ENCODE measurements at places on chromosomes 13 and 19.

DNA sequence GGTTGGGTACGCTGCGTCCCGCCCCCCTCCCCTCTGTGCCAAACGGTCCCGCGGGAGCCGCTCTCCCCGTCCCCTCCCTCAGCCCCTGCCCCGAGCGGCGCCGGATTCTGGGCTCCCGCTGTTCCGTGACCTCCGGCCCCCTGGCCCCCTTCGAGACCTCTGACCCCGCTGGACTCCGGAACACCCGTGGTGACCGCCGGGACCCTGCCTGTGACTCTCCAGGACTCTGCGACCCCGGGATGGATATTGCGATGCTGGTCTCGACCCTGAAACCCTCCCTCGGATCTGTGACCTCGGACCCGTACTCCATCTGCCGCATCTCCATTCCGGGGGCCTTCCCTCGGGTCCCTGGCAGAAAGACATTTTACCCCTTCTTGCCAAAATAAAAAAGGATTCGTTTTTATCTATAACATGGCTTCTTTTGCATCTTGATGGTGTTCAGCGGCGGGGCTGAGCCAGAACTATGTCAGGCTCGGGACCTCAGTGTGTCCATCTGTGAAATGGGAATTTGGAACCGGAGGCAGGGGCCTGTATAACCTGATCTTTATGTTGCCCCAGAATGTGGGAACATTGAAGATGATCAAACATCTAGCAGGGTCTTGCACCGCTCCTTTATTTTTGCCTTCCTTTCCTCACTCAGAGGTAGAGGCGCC is 654 bp upstream of the MEGF8 start:
- DNase-seq, result no peak

- DNase-seq, result no peak
Observed at GRCh38 chr13:83221813-83222241, 660.4 kb downstream of the SLITRK1 start.

GRCh38 chr19:55563261-55563690 is 17.4 kb downstream of the ZNF579 start:
- no peak for DNase-seq

DNA sequence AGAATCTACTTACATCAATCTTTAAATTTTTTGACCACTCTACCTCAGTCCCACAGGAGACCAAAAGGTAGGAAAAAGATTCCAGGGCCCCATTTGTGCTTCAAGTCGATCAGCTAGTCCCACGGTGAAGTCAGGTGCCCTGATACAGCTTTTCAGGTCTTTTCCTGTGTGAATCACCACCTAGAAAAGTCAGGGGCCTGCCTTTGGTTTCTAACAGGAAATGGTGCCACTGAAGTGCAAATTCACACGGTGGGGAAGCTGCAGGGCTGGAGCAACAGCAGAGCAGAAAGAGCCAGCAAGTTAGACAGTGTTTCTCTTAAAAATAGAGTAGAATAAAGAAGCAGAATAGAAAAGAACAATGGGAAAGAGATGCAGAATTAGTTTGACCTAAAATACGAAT is 107.5 kb downstream of the KLF12 start:
- peak; percentile 77 for DNase-seq

DNA sequence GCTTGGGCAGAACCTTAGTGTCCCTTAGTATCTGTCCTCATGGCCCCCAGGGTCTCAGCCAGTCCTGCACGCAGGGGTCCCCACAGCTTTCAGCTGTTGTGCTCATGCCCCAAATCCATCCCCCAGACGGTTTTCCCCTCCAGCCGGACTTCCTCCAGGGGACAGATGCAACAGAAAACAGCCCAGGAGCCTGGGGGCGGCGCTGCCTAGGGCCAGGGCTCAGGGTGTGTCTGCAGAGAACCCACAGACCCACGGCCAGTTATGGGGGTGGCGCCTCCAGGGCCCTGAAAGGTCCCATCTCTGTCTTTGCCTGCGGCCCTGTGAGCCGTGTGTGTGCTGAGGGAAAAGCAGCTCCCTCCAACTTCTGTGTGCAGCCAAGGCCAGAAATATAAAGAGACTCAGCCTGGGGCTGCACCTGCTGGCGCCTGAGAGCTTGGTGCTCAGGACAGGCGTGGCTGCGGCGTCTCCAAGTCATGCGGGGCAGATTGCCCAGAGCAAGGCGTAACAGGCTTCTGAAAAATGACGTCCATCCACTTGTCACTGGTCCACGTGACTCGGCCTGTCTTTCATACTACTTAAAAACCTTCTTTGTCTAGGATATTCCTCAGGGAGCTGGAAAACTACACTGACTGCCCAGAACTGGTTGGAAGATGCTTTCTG is 22.1 kb upstream of the F7 start:
- DNase-seq, result no peak

GRCh38 chr13:34156841-34157365 is 339.0 kb downstream of the RFC3 start:
- peak; percentile 89 for DNase-seq

GRCh38 chr19:17951990-17952976 is 14.6 kb upstream of the KCNN1 start:
- DNase-seq, result no peak

DNA sequence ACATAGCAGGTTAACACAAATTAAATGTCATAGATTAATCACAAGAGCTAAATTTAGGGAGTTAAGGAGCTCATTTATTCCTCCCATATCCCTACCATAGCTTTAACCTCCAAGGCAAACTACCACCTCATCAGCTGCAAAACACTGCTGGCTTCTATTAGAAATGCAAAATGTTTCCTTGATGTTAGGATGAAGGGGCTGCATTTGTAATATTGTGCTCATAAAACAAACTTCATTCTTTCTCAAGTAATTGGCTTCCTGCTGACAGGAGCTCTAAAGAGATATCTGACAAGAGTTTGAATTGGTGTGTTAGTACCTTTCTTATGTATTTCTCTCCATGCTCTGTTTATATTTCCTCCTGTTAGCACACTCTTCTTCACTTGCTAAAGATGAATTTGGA is 152.1 kb downstream of the OLFM4 start:
- DNase-seq, result no peak

DNA sequence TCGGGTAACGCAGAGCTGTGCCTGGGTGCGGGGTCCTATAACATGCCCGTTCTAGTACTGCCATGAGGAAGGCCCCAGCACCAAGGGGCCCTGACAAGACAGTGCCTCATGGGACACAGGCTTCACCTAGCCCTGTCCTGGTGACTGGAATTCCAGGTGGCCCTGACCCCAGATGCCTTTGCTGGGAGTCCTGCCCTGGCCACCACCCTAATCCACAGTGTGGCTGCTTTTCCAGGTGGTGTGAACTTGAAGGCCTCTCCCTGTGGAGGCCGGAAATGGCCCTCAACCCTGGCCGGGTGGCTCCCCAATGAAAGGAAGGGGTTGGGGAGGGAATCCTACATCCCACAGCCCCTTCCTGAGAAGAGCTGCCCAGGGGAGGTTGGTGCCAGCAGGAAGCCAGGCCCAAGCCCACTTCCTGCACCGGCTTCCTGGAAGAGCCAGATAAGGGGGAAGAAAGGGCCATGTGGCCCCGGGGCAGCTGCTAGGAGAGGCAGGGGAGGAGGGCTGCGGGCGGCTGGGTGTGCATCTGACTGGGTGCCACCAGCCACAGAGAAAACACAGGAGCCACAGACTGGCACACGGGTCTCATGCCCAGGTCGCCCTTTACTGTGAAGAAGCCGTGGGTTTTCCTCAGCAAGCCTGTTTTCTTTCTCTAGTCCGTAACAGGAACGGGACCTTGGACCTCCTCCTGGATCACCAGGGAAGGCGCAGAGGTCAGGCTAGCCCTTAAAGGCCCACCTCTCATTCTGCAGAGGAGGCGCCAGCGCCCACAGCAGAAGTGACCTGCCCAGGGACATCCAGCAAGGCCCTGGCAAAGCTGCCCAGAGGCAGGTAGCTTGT is 4.7 kb downstream of the LSM4 start:
- peak; percentile 74 for DNase-seq

DNA sequence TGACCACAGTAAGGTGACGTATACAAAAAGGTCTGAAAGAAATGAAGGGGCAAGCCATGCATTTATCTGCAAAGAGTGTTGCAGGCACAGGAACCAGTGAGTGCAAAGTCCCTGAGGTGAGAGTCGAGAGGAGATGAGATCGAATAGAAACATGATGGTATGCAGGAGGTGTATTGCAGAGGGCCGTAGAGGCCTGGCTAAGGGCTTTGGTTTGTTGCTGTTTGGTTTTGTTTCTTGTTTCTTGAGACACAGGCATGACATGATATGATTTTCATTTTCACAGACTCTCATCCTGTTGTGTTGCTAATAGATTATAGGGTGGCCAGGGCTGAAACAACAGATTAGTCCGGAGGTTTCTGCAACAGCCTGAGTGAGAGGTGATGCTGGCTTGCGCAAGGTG is 80.4 kb downstream of the HSPH1 start:
- DNase-seq, result no peak

- DNase-seq, result no peak
Observed at GRCh38 chr13:99811067-99811700, 160.4 kb downstream of the ZIC5 start.

DNA sequence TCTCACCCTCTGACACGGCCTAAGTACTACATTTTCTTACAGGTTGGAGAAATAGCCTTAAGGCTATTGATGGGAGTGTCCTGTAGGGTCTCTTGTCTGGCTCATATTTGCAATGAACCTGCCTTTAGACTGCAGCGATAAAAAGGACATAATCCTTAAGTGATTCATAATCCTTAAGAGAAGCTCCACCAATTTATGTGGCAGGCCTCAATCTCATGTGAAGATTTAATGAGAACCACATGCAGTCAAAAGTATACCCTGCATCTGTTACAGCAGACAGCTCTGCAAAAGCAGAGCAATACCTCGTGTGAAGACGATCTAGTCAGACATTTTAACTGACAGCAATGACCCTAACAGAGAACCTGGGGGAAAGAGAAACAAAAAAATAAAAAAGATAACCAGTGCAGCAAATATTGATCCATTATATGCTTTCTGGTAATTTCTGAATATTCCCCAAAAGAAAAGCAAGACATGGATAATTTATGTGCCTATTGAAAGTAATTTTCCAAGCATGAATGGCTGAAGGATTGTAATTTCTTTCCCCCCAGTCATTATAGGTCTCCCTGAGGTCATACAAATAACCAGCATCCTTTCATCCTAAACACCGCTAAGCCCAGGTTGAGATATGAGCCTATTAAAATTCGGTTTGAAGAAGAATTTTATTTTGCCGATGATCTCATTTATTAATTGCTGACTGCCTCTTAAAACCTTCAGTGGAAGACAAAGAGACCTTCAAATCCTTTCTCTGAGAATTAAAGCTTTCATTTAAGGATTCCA is 321.8 kb upstream of the NBEA start:
- no peak for DNase-seq

DNA sequence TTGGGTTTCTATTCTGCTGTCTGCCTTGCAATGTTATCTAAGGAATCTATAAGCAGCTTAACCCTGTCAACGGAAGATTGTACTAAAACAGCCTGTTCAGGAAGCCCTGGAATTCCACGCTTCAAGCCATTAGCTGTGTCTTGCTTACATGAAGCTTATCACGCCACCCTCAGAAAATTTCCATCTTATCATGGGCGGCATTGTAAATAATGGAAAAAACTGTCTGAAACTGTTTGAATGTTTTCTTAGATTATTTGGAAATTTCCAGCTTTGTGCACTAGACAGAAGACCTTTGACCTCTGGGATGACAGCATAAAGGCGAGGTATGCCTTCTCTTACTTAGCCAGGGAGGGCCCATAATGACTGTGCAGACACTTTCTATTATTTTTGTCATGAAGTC is 319.7 kb downstream of the KCNRG start:
- no peak for DNase-seq

GRCh38 chr13:83508771-83509301 is 373.4 kb downstream of the SLITRK1 start:
- no peak for DNase-seq

DNA sequence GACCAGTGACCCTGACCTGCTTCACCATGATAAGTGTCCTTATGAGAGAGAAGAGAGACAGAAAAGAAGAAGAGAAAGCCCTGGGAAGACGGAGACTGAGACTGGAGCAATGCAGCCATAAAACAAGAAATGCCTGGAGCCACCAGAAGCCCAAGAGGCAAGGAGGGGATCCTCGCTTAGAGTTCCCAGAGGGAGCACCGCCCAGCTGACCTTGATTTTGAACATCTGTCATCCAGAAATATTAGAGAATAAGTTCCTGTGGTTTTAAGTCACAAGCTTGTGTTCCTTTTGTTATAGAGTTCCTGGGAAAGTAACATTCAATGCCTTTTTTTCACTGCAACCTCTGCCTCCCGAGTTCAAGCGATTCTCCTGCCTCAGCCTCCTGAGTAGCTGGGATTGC is 20.2 kb downstream of the CERS1 start:
- no peak for DNase-seq

DNA sequence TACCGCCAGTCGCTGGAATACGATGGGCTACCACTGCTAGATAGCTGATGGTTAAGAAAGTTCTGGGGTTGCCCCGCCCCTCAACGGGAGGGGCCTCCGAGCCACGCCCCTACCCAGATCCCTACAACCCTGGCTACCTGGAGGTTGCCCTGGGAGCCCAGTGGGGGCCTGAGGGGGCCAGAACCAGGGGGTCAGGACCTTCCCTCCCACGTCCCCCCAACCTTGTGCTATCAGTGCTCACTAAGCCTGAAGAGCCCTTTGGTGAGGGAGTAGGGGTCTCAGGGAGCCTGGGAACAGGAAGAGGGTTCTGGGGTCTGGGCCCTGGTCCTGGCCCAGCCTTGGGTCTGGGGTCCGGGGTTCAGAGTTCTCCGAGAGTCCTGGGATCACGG is 8.9 kb downstream of the OCEL1 start:
- DNase-seq, result peak; percentile 74

DNA sequence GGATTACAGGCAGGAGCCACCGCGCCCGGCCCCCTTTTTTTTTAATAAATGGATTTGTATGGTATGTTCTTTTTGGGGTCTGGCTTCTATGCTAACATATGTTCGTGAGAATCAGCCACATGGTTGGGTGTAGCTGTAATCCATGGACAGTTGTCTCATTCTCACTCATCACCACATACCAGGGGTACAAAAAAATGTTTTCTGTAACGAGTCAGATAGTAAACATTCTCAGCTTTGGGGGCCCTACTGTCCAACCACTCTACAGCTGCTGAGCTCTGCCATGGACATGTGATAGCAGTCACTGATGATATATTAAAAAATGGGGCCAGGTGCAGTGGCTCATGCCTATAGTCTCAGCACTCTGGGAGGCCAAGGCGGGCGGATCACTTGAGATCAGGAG is 5.1 kb upstream of the RETN start:
- DNase-seq, result no peak

DNA sequence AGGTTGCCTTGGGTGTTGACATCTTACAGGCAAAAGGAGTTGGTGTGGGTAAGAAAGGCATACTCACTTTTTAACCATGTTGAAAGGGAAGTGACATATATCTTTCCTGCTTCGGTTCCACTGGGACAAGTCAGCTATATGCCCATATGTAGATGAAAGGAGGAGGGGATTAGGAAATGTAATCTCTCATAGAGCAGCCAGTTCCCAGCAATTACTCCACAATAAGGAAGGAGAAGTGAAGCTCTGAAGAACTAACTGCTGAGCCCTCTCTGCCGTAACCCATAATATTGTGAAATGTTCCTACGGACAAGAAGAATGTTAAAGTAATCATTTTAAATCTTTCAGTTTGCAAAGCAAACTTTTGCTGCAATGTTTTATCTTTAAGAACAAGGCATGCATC is 82.2 kb downstream of the EDNRB start:
- DNase-seq, result no peak
